ENCODE measurements at places on chromosomes 13 and 19.

- no peak for DNase-seq
Observed at GRCh38 chr19:5078182-5078581, 109.3 kb downstream of the KDM4B start.

- DNase-seq = peak; percentile 99
Observed at GRCh38 chr19:12610540-12611360, at the start of the genes ZNF490 and ZNF791. Gene ZNF490 (minus strand): TSS chr19:12610813. CDS start chr19:12610680, 133 bp downstream. Gene ZNF791 (plus strand): TSS chr19:12610920. CDS start chr19:12611080, 160 bp downstream.

GRCh38 chr19:13117176-13117771, 734 bp upstream of the TRMT1 start:
- no peak for DNase-seq

- DNase-seq = no peak
Observed at GRCh38 chr13:35672611-35673010, 196.1 kb upstream of the MAB21L1 start.

- DNase-seq = peak; percentile 11
Observed at GRCh38 chr19:50266896-50267295, 62.3 kb downstream of the KCNC3 start.

DNA sequence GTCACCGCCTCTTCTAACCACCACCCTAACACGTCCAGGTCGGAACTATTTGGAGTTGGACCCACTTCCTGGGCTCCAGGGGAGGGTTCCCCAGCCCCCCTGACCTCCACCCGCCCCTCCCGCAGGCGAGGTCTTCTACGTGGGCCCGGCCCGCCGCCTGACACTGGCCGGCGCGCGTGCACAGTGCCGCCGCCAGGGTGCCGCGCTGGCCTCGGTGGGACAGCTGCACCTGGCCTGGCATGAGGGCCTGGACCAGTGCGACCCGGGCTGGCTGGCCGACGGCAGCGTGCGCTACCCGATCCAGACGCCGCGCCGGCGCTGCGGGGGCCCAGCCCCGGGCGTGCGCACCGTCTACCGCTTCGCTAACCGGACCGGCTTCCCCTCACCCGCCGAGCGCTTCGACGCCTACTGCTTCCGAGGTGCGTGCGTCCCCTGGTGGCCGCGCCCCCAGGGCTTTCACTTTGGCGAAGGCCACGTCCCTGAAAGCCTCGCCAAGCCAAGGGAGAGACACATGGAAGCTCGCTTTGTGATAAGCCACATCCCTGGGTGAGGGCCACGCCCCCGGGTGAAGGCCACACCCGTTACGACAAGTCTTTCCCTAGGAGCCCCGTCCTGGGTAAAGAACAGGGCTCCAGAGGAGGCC, 13.2 kb downstream of the NCAN start:
- no peak for DNase-seq

All from DND-41 (cell line).